CD4-positive, alpha-beta memory T cell (primary cell): ENCODE measurements at places on chromosomes 7 and 10. TPM values are rescaled to one million over a fixed set of nuclear protein-coding genes. Genes with fewer than 3 reads are reported as not detected.

DNA sequence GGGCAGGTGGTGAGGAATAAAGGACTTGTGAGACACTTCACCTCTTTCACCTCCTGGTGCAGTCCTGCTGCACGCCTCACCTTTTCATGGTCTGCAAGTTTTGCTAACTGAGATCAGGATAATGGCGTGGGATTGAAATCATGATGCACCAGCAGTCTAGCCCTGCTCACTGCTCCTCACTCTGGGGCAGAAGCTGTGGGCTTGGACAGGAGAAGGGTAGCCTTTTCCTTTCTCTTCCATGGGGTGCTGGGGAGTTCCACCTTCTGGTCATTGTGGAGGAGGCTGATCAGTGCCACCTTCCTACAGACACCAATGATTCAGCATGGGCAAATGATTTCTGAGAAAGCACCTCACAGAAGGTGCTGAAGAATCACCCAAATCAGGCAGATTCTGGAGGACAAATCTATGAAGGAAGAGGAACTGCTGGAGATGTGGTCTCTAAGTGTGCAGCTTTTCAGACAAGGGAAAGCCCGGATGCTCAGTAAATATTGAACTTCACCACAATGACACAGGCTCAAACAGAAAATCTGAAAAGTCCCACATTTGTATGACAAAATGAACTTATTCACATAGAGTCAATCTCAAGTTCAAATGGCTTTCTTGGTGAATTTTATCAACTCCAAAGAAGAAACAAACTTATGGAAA, 19.7 kb downstream of the MBL2 start:
- DNase-seq, result no peak

DNA sequence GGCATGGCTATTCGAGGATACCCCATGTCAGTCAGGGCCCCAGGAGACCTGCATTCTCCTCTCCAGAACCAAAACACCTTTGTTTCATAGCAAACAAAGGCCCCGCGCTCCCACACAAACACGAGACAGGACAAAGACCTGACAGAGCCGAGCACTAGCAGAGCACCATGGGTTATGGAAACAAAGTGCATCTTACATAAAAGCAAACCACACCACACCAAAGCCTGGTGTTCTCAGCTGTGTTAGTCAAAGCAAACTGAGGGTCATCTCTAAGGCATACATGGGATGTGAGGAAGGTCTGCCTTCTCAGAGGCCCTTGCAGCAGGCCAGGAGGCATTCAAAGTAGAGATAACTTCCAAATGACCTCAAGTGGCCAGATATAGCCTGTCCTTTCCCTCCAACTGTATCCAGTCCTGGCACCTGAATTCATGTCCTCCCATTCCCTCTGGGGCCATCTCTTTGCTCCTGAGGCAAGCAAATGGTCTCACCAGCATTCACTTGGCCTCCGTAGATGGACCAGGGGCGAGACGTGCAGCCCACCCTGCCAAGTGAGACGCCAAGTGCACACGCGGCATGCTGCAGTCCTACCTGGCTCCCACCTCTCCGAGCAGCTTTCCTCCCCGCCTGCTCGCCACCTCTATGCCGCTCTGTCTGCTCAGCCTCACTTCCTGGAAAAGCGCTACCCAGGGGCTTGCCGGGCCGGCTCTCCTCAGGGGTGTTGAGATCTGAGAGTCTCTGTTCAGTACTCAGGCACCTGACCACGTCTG, 45.3 kb upstream of the PDLIM1 start:
- DNase-seq, result no peak

Gene COL26A1
- not detected for total RNA-seq

GRCh38 chr10:3473271-3473670, 300.7 kb upstream of the PITRM1 start:
- peak; percentile 17 for DNase-seq

GRCh38 chr7:37545619-37546534, 97.2 kb upstream of the ELMO1 start:
- DNase-seq, result no peak

- DNase-seq, result peak; percentile 39
Measured at GRCh38 chr7:27784399-27785053, 44.6 kb downstream of the TAX1BP1 start.

DNA sequence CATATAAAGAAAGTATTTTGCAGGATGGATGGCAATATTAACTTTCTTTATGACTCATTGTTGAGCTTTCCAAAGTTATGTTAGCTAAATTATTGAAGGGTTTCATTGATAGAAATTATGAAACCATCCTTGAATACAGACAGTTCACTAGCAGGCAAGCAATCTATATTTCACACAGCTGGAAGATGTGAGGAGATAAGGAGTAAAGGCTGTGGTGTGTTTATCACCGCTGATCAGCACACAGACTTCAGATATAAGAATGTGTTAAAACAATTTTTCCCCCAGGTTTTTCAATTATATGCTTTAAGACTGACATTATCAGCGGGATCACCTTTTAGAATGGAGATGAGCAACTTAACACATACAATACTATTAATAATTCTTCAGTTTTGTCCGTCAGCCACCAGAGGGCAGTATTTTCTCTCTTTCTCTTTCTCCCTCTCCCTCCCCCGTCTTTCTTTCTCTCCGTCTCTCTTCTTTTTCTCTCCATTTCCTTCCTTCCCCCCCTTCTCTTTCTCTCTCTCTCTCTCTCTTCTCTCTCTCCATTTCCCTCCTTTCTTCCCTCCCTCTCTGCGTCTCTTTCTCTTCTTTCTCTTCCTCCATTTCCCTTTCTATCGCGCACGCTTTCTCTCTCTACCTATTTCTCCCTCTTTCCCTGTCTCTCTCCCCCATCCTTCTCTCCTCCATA, 62.9 kb upstream of the FAM171A1 start:
- peak; percentile 55 for DNase-seq

- DNase-seq, result no peak
Measured at GRCh38 chr7:31192986-31193385, 140.9 kb downstream of the ADCYAP1R1 start.

GRCh38 chr10:451021-451471, 238.4 kb downstream of the DIP2C start:
- peak; percentile 81 for DNase-seq

Gene HMX3
- total RNA-seq, result not detected

Gene CALY
- total RNA-seq, result 7.2 TPM

DNA sequence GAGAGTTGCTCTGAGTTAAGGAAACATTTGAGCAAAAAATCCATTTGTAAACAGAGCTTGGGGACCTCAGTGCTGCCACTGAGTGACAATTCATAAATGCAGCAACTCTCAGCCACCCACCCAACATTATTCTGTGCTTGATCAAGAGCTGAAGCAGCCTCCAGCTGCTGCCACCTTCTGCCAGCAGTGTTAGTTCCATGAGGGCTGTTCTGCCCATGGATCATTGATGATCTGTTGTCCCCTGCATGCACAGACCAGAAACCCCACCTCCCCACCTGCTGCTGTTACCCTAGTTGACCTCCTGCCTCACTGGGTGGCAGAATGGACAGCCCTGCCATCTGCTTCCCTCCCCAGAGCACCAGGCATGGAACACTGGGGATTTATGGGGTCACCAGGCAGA, 305.4 kb downstream of the KCNMA1 start:
- DNase-seq, result no peak

DNA sequence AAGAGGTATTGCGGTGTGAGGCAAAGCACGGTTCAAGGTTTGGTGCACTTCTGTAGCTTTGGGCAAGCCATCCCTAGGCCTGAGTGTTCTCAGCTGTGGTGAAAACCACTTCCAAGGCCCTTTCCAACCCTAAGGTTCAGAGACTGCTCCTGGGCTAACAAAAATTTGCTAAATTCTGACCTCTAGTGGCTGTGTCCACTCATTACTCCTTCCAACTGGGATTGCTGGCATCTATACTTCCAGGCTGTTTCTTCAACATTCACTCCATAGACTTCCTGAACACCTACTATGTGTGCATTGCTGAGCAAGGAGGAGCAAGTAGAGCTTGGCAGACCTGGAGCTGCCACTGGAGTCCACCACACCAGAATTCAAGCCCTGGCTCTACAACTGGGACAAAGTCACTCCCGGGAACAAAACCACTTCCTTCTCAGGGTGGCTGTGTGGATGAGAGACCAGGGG, 29.3 kb upstream of the SH3PXD2A start:
- DNase-seq, result no peak

- no peak for DNase-seq
Measured at GRCh38 chr7:99667179-99667578, 12.6 kb downstream of the CYP3A5 start.
